ENCODE measurements at places on chromosomes 4 and X.

DNA sequence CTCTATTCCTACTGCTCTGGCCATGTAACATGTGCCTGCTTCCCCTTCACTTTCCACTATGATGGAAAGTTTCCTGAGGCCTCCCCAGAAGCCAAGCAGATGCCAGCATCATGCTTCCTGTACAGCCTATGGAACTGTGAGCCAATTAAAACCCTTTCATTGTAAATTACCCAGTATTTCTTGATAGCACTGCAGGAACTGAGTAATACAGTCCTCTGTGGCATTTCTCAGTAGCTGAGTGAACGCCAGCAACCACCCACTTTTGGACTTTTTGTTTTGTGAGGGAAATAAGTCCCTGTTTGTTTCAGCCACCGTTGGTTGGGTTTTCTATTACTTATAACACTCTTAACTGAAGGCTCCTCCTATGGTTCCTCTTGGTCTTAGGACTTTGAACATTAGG is 104.1 kb downstream of the C4orf51 start:
- no peak for DNase-seq

GRCh38 chrX:18160369-18160768 is 60.3 kb downstream of the BEND2 start:
- no peak for DNase-seq

- no peak for DNase-seq
These were observed 118.3 kb upstream of the ATOH1 start for GRCh38 chr4:93710101-93710846.

DNA sequence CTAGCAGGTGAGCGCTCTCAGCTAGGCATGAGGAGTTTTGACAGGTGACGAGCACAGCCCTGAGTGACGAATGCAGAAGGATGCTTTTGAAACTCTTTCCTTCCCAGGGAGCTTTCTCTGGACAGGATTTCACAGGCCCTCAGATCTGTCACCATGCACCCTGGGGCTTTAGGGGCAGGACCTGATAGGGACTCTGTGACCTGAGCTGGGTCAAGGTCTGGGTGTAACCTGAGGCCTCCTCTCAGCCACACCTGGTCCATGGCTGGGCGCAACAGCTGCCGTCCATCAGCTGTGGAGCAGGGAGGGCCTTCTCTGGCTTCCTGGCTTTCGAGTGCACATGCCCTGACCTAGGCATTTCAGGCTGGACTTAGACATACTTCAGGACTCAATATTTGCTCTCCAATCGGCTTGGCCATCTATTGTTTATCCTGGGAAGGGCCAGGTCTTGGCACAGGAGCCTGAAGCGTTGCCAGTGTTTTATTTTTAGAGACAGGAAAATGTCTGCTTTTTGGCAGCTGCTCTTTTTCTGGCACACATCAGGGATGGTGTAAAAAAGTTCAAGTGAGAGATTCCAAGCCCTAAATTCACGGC is 56.4 kb downstream of the C4orf51 start:
- DNase-seq = no peak

DNA sequence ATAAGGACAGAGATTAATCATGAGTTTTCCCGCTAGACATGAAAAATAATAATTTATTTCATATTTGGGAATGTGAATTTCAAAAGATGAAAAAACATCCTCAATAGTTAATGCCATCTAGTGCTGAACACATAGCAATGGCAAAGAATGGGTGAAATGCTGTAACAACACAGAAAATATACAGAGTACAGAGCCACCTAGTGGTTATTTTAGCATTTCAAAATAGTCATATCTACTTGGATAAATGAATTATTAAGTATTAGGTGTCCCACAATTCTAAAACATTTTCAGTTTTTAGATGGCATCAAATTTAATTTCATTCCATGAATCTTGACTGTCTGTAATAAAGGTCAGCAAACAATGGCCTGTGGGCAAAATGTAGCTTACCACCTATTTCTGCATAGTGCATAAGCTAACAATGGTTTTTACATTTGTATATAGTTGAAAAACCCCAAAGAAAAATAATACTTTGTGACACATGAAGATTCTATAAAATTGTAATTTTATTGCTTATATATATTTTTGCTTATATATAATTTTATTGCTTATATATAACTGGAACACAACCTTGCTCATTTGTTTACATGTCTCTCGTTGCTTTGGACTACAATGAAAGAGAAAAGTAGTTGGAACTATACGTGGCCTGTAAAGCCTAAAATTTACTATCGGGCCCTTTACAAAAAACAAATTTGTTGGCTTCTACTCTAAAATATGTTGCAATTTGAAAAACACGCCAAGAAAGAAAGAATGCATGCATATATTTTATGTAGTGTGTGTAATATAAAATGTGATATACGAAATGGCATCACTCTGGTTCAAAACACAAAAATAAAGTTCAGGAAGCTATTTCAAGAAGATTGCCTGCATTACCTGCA is 99.1 kb upstream of the FAM47C start:
- DNase-seq = no peak

- no peak for DNase-seq
These were observed 33.0 kb downstream of the CISD2 start for GRCh38 chr4:102901804-102902203.

DNA sequence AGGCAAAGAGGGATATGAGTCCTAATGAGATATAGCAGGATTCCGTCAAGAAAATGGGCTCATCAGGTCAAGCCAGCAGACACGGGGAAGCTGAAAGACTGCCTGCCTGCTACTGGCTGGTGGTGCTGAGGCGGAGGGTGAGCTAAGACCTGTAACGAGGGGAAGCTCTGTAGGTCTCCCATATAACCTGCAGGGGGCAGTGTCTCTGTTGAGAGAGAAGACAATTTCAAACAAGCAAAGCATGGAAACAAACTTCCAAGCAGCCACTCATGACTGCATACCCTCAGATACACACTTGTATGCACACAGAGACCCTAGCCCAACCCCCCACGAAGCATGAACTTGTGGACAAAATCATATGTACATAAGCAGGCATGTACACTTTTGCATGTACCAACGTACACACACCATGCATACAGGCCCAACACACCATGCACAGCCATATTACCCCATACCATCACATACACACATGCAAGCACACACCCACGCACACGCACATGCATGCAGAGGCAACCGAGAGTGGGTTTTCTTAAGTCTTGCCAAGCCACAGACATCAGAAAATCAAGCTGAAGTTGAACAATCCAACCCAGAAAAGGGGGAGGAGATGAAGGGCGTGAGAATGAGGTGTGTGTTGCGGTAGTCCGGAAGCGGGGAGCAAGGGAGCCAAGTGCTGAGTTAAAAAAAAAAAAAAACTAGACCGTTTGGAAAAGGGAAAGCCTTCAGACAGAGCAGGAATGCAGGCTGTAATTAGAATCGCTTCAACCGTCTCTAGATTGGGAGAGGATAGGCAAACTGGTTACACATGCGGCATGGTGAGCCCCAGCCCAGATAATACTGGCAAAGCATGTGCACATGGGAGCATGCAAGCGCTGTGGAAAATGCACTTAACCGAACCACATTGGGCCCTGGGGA is 71.0 kb downstream of the PJA1 start:
- no peak for DNase-seq
